ENCODE measurements at places on chromosomes 16 and 17.
A peak's percentile ranks its signal among the peaks of the same experiment; 100 is the strongest.

DNA sequence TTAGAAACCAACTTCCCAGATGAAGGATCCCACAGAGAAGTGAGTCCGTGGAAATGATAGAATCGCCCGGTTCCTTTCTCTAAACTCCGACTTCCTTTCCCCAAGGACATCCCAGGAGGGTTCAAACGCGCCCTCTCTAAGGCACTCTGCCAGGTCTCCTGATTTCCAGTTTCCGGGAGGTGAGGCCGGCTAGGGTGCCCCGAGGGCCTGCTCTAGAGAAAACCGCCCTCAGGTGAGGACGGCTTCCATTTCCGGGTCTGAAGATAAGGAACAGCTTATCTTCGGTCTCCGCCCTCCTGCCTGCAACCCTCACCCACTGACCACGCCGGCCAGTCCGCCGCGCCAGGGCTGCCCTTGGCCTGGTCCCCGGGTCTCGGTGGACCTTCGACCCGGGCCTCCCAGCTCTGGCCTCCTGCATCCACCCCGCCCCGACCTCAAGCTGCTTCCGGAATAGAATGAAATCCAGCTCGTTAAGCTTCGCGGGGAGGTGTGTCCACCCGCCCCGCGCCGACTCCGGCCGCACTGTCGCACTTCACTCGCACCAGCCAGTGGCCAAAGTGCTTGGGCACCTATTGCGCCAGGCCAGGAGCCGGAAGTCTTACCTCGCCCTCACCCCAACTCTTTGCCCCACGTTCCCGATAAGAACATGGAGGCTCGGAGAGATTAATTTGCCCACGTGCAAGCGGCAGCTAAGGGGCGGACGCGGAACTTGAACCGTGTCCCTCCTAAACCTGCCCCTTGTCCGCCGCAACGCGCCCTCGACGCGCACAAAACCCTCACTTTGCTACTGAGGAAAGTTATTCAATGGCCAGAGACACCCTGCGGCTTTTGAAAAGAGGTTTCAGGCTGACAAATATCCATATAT, 836 bp upstream of the MMP15 start:
- DNase-seq: no peak

DNA sequence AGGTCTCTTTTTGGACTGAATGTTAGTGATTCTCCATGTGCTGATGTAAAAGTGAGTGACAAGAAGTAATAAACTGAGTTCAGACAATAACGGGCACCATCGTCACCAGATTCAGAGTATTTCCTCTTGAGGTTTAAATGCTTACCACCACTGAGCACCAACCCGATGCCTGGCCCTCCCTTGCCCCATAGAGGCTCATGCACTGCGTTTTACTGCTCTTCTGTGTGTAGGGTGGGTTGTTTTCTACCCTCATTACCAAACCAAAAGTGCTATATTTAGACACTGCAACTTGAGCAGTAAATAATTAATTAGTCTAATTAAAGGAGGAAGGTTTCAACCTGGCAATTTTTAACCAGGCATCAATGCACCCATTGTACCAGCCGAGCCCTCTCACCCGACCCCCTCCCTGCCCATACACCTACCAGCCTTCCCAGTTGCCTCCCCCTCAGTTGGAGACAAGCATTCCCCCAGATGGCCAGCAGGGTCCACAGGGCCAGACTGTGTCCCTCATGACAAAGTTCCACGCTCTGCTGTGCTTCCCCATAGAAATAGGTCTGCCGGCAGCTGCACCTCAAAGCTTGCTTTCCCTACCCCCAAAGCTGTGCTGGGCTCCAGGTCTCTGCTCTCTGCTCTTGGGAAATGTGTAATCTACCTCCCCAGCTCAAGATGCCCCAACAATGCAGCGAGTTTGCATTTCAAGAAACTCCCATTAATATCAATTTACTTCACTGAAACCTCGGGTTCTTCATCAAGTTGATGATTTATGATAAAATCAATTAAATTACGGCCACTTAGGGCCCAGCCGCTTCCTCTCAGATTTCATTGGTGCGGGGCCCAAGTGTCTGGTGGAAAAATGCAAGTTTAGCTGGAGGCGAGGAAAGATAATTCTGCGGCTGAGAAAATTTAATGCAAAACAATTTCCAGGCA, 16.0 kb downstream of the HOXB4 start:
- DNase-seq: no peak

GRCh38 chr17:83007504-83008185, 71.8 kb upstream of the METRNL start:
- no peak for DNase-seq

DNA sequence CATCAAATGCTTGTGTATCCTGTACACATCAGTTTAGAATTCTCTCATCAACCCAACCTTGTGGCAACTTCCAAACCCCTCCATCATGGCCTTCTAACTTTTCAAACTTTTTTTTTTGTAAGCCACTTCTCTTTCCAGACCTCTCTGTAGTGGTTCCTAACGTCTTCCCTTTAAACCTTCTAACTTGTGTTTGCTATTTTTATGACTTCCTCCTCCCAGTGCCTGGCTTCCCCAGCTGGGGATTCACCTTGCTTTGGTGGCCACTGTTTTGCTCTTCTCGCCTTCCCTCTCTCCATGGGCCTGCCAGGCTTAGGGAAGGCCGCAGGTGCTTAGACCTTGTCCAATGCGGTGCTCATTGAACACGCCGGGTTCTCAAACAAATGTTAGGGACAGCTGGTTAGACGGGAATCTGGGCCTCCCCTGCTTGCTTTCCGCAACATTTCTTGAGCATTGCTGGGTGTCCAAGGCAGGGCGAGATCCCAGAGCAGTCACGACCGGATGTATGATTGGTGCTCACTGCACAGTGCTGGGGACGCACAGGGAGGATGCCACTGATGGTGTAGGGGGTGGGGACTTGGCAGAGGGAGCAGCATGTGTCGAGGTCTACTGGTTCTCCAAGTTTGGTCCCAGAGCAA, 1.1 kb upstream of the XYLT2 start:
- no peak for DNase-seq

GRCh38 chr17:70405492-70406220, 236.3 kb downstream of the KCNJ2 start:
- no peak for DNase-seq

DNA sequence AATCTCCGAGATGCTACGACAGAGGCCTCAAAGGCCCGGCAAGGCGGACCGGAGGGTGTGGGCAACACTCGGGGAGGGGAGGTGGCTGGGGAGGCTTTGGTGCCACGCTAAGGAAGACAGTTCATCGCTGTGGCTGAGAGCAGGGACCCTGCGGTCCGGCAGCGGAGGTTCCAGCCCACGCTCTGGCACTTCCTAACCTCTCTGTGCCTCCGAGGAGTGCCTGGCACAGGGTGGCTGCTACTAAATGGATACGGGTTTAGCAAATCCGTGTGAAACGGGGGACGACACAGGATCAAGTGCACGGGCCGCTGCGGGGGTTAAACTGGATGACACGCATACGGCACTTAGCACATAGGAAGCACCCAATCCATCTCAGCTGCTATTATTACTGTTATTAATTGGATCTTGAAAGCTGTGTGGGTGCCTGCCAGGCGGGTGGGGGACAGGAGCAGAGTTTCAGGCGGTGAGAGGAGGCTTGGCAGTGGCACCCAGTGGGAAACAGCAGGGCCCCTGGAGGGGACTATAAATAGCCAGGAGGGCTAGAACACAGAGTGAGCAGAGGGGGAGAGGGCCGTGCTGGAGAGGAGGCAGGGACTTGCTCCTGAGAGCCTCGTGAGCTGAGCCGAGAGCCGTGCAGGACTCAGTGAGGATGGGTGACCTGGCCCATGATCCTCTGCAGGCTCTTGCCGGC, 45.0 kb downstream of the ABR start:
- no peak for DNase-seq

- no peak for DNase-seq
Measured at GRCh38 chr17:63480192-63480784, 3.4 kb downstream of the ACE start.

GRCh38 chr16:84314814-84315213, 20.1 kb downstream of the WFDC1 start:
- DNase-seq: no peak

DNA sequence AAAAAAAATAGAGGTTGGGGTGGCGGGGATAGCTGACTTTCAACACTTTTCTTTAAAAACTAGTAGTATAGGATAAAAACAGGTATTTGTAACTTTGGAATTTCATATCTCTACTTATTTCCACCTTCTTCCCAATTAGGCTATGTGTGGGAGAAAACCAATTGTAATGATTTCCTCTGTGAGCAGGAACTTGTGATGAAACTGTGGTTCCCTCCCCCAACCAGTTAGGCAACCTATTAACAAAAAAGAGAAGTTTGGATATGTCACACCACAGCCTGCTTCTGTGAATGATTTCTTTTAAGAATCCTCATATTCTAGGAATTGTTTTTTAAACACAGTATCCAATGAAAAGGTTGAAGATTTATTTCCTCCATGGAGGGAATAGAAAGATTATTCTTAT, 1.9 kb downstream of the IGSF6 start:
- no peak for DNase-seq

- DNase-seq: no peak
Measured at GRCh38 chr17:5260542-5260941, 21.5 kb upstream of the RABEP1 start.

DNA sequence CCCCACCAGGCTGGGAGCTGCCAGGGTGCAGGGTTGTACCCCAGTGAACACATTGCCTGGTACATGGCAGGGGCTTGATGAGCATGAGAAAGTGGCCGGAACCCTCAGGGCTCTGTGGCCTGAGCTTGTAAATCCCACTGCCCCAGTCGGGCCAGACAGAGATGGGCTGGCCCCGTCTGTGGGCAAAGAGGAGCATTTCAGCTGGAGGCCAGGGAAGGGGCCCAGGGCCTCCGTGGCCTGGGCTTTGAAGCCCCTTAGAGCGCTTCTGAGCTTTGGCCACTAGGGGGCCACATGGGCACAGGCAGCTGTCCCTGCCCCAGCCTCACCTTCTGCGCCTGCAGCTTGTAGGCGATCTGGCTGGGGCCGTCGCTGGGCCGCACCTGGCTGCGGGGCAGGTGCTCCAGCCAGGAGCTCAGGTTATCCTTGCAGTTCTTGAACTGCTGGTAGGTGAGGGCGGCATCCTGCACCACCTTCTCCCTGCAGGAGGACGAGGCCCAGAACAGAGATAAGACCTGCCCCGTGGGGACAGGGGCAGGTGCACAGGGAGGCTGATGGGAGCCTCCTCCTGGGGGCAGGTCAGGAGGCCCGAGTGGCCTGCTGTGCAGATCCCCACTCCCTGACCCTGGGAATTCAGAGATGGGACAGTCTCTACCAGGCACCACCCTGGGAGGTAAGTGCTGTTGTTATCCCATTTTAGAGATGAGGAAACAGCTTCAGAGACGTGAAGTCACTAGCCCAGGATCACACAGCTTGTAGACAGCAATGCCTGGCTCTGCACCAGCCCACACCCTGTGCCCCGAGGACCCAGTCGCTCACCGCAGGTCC, 12.8 kb downstream of the EVPL start:
- peak; percentile 66 for DNase-seq

GRCh38 chr16:73171380-73171779, 123.5 kb upstream of the ZFHX3 start:
- DNase-seq: no peak

DNA sequence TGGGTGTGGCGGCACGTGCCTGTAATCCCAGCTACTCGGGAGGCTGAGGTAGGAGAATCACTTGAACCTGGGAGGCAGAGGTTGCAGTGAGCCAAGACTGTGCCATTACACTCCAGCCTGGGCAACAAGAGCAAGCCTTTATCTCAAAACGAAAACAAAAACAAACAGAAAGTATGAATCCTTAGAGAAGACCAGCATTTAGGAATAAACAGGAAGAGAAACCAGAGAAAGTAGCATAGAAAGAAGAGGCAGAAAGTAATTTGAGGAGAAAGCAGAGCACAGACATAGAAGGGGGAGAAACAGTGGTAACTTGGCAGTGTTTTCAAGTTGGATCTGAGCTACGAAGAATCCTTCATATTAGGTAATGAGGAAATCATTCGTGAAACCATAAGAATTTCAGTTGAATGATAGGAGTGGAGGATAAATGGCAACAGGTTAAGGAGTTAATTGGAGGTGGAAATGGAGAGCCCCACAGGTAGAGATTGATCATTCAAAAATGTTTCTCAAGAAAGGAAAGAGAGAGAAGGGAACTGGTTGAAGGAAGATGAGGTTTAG, 9.7 kb upstream of the CCL2 start:
- DNase-seq: no peak

DNA sequence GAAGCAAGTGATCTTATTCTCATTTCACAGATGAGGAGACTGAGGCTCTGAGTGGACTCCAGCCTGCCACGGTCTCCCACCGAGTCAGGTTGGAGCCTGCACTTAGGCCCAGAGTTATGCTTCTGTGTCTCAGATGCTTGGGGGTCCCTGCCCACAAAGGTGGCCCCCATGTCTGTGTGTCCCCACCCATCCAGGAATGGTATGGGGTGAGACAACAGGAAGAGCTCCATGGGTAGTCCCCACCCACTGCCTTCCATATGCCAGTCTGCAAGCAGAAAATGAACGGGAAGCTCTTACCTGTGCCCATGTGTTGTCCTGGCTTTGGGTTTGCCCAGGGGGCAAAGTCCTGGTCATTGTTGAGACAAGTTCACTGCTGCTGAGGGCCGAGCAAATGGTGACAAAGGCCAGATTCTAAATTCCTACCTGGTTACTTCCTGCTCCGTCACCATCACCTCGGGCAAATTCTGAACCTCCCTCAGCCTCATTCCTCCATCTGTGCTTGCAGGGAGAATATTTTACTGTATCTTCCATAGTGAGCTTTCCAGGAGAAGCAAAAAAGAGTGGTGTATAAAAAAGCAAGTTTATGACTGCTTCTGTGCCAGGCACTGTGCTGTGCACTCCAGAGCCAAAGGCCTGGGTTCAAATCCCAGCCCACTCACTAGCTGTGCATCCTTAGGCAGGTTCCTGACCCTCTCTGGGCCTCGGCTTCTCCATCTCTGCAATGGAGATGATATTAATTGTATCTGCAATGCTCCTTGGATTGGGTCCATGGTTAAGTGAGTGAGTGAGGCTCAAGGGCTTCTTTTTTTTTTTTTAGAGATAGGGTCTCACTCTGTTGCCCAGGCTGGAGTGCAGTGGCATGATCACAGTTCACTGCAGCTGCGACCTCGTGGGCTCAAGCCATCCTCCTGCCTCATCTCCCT, 9.3 kb downstream of the IL4R start:
- no peak for DNase-seq

DNA sequence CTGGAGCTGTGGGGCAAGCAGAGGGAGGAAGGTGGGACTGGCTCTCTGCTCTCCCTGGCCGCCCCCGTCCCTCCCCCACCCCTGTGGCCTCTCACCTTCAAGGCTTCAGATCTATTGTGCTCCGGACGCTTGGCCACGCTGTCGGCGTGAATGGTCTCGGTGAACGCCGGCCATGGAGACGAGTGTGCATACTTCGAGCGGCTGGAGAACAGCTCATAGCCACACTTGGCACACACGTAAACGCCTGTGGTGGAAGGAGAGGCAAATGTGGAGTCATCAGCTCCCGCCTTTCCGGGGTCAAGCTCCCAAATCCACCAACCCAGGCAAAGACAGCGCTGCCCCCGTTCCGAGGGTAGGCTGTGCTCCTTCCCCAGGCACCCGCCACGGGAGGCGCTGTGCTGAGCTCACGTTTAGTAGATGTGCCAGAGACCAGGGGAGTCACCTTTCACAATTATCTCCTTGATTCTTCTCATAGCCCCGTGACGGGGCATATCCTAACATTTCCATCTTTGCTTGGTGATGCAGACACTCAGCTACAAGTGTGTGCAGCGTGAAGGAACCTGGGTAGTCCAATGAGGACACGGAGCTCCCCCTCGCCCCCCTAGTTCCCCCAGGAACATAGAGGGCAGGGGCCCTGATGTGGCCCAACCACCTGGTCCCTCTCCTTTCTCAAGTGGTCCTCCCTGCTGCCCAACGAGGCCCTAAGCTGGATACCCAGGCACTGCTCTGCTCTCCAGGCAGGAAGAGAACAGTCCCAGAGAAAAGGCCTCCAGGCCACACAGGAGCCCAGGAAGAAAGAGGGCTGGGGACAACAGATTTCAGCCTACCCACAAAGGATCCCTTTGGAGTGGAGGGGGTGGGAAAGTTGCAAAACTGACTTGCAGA, 1.6 kb downstream of the MSRB1 start:
- no peak for DNase-seq

GRCh38 chr17:50799582-50799981, 32.3 kb upstream of the ANKRD40CL start:
- DNase-seq: no peak

Measured in stimulated activated CD4-positive, alpha-beta T cell treated with anti-CD3 and anti-CD28 coated beads, TNF-alpha, amount 100 ng/mL, for 48 hours (primary cell).